ENCODE measurements at places on chromosomes 3 and 15. TPM values are rescaled to one million over a fixed set of nuclear protein-coding genes. Genes with fewer than 3 reads are reported as not detected.

DNA sequence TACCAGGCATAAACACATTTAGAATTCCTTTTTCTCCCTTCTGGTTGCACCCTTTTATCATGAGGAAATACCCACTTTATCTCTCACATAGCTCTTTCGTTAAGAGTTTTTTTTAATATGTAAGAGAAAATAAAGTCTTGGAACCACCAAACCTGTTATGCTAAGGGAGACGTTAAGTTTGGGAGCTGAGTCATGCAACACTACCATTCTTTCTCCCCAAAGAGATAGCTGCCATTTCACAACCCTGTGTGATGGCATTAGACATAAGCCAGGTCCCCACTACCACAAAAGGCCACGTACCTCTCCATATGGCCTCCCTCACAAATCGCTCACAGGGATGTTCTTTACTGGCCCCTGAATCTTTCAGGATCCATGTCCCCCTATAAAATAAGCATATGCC lies 7.6 kb upstream of the NIPA1 start:
- DNase-seq, result no peak

GRCh38 chr3:106957029-106957428 lies 420.2 kb upstream of the CCDC54 start:
- no peak for DNase-seq

DNA sequence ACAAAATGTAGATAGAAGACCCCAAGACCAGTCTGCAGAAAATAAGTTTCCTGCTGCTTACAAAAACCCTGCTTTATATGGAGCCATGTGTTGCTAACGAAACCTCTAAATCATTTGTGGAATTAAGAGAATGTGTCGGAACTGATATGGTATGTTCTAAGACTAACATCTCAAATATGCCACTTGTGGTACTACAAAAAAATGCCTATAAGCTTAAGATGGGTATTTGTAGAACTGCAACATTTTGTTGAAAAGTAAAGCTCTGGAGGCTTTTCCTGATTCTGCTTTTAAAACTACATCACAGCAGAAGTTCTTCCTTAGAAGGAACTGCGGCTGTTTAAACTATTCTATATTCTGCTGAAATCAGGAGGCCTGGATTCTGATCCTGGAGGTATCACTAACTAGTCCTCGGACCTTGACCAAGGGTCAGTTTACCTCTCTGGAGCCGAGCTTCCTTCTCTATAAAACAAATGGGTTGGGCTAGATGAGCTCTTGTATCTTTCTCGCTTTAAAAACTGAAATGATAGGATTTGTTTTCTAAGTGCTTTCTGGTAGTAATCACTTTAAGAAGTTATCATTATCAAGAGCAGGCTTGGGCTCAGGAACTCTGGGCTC lies 74.9 kb downstream of the RAD18 start:
- no peak for DNase-seq

DNA sequence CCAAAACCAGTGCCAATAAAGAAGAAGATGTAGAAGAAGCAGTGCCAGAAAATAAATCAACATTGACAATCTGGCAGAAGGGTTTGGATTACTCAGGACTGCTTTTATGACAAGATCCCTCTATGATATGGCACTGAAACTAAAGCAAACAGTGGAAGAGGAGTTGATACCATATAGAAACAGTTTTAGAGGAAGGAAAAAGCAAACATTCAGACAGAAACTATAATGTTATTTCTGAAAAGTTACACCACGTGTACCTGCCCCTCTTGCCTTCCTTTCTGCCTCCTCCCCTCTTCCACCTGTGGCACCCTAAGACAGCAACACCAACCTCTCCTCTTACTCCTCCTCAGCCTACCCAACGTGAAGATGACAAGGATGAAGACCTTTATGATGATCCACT lies 63.0 kb downstream of the SFMBT1 start:
- no peak for DNase-seq

The SUSD5 gene
- total RNA-seq, result 0.20 TPM

The FAM98B gene
- 21.9 TPM for total RNA-seq

The TMEM89 gene
- total RNA-seq, result 0.65 TPM

DNA sequence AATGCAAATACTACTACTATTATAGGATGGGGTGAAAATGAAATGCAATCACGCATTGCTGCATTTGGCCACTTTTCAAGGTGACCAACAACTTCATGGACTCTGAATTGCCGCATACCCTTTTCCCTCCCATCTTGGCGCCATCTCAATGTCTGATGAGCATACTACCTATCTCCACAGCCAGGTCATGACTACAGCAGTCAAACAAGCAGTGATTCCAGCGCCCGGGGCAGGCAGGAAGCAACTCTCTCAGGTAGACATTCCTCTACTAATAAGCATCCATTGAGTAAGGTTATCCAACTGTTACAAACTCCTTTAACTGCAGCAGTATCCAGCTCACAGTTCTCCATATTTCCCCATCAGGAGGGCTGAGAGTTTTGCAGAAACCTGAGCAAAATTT lies 155.4 kb downstream of the ADAMTS17 start:
- DNase-seq, result no peak

DNA sequence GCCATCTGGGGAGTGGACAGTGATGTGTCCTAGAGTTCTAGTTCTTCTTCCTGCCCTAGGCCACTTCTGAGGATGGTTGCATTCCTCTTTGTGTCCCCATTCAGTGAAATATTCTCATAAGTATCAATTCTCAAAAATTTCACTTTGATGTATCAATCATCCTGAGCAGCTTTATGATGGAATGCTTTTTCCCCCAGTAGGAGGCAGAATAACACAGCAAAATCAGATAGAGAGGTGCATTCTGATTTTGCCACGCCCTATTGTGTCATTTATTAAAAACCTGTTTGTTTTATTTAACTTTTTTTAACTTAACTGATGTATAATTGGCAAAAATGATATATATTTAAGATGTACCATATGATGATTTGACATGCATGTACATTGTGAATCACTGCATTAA lies 656.0 kb upstream of the GRM7 start:
- no peak for DNase-seq

The GATA2 gene
- total RNA-seq, result 8.8 TPM

The GABRG3 gene
- 0.03 TPM for total RNA-seq

The SMC4 gene
- 36.8 TPM for total RNA-seq

DNA sequence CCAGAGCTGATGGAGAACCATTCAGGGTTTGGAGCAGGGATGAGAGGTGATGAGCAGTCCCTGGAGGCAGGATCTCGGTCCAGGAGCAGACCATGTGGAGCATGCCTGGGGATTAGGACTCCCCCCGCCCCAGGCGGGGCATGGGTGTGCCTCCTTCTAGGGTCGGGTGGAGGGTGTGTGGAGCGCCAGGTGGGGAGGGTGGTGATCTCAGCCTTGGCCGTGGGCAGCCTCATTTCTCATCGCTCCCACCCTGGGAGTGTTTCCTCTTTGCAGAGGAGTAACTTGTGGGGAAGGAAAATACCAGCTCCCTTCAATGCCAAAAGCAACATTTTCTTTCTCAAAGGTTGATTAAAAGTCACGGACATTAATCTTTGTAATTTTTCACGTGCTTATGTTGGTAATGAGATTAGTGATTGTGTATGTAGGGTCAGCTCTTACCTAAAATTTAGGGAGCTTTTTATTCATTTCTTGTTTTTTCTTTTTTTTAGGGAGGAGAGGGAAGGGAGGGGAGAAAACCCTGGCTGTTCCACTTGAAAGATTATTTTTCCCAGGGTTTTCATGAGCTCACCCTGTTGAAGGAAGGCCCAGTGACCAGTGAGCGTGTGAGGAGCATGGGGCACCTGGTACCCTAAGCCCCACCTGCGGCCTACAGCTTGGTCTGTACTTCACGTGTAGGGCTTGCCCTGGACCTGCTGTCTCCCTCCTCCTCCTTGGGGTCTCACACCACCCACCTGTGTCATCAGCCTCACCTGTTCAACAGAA lies 11.0 kb downstream of the FBLN2 start:
- DNase-seq, result no peak

- DNase-seq, result no peak
Measured at GRCh38 chr3:41682996-41683395, 278.9 kb downstream of the ULK4 start.

The RLBP1 gene
- not detected for total RNA-seq

GRCh38 chr3:494190-494589 lies 297.6 kb downstream of the CHL1 start:
- DNase-seq, result no peak

DNA sequence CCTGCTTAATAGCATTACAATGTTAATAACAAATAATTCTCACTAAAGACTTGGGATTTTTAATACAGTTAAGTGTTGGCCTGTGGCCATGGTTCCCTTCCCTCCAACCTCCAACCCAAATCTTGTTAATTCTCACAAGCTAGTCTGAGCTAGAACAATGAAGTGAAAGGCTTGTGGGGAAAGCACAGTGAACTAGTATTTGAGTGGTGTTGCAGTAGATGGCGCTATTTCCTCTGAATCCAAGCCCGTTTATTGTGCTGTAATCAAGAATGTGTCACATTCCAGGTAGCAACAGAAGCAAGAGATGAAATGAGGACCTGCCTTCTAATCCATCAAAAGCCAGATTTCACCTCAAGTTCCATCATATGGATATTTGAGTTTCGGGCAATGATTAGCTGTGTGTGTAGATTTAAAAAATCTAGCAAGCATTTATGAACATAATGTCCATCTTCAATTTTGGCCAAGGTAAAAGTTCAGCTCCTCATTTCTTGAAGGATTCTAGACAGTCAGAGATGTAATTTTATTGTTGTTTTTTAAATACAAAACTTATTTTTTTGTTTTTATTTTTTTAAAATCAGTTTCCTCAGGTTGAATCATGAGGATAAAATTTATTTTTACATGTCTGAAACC lies 160.7 kb downstream of the SQOR start:
- DNase-seq, result peak; percentile 62

The GOLGA8S gene
- total RNA-seq, result 0.38 TPM

DNA sequence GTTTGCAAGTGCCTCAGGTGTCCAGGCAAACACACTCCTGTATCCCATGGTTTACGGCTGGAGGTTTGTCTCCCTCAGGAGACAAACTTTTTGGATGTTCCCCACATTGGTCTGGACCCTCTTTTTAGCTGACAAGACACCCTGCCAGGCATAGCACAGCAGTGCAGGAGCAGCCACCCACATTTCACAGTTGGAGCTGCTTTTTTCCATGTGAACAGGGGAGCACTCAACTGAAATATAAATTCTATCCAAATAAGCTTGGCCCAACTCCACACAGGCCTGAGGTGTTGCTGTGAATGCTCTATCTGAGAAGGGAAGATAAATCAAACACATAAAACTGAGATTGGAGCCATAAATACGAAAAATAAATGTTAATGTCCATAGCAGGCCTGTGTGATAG lies 501.3 kb upstream of the IL12A start:
- no peak for DNase-seq

The GOLGA6L7 gene
- total RNA-seq, result not detected

The COMMD4 gene
- total RNA-seq, result 84.9 TPM

DNA sequence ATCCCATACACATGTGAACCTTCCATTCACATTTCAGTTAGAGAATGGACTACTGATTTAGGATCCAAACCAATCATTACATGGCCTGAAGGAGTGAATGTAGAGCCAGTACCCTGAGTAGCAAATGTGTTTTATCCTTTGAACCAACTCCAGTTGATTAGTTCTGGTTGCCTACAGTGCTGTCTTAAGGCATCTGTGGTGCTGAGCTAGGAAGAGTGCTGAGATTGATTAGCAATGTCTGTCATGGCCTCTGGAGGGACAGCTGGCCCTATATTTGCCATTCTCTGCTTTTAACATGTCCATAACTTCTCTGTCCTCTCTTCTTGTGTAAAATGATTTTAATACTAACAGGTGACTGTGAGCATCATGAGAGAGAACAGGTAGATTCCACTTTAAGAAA lies 11.1 kb downstream of the LRTM1 start:
- DNase-seq, result no peak

The SERINC4 gene
- 0.52 TPM for total RNA-seq

DNA sequence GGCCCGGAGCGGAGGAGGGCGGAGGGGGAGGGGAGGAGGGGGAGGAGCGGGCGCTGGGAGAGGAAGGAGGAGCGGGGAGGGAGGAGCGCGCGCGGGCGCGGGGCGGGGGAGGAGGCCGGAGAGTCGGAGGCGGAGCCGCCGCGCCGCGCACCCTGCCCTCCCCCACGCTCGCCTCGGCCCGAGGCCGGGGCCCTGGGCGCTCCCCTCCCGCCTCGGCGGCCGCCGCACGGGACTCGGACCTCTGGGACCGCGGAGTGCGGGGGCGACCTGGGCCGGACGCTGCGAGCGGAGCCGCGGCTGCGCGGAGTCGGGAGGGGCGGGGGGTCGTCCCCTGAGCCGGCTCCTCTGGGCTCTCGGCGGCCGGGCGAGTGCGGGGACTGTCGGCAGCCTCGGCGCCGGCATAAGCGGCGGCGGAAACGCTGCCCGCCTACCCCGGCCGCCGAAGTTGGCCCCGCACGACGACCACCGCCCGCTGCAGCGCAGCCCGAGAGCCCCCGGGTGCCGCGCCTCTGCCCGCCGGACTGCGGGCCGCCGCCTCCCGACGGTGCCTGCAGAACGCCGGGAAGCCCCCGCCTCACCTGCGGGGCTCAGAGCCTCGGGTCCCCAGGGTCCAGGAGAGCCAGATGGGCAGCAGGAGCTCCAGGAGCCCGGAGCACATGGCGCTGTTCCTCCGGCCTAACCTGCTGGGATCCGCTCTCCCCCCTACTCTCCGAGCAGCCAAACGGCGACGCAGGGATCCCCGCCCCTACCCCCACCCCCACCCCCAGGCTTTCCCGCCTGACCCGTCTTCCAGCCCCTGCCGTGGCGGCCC lies 406 bp upstream of the GABRB3 start:
- DNase-seq, result no peak

The HCN4 gene
- 0.23 TPM for total RNA-seq

GRCh38 chr15:100717596-100717995 lies 115.2 kb downstream of the ASB7 start:
- no peak for DNase-seq

DNA sequence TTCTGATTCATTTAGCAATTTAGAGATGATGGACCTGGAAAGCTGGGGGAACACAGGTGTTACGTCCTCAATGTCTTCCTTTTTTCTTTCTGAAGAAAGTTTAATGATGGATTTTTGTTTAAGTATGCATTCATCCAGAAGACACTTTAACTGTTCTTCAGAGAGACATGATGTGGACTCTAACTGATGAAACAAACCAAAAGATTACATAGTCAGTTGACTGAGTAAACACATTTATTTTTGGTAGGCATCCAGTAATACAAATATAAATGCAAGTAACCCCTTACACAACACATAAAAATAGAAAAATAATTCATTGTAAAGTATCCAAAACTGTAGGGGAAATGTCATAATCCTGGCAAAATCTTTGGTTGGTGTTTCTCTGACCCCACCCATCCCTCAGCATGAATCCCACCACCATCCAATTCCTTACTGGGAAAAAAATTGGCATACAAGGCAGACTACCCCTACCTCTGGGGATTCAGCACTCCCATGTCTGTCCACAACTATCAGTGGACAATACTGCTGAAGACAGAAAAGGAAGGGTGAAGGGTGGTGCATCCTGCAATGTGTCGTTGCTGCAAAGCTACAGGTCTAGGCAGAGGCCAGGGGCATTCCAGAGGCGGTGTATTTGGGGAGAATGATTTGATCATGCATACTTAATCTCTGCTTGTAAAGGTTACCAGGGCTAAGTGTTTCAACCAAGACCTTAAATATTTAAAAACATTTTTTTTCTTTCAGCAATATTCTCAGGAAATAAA lies 37.4 kb downstream of the THBS1 start:
- DNase-seq, result no peak

The TIGIT gene
- 0.54 TPM for total RNA-seq

The CHRFAM7A gene
- 2.0 TPM for total RNA-seq

The CLDN18 gene
- total RNA-seq, result not detected
